ENCODE measurements at places on chromosomes 4 and X.

DNA sequence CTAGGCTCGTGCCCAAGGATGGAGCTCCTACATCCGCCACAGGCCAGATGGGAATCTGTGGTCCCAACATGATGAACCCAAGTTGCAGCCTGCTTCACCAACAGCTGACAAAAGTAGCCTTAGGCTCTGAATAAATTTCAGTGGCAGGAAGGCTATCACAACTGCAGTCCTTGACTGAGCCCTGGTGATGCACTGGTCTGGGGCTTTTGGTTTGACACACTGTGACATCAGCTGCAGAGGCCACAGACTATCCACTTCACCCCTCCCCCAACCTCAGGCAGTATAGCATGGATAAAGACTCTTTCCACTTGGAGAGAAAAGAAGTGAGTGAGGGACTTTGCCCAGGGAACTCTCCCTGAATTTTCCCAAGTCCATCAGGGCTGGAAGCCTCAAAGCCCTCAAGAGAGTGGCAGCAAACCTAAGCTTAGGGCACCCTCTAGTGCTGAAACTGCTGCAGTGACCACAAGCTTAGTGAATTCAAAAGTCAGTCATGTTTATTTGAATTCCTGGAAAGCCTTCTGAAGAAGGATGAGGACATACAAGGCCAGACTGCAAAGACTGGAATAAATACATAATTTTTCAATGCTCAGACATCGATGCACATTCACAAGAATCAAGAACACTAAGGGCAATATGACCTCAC, 135.0 kb upstream of the TENT5D start:
- DNase-seq: no peak

- no peak for DNase-seq
These were observed 4.5 kb downstream of the ADAD1 start for GRCh38 chr4:122383341-122383740.

GRCh38 chrX:46686003-46686645, 72.8 kb downstream of the SLC9A7 start:
- DNase-seq: peak; percentile 4

GRCh38 chrX:107537815-107538214, 88.4 kb downstream of the FRMPD3 start:
- no peak for DNase-seq

GRCh38 chr4:54658252-54659093, 716 bp downstream of the KIT start:
- no peak for DNase-seq

DNA sequence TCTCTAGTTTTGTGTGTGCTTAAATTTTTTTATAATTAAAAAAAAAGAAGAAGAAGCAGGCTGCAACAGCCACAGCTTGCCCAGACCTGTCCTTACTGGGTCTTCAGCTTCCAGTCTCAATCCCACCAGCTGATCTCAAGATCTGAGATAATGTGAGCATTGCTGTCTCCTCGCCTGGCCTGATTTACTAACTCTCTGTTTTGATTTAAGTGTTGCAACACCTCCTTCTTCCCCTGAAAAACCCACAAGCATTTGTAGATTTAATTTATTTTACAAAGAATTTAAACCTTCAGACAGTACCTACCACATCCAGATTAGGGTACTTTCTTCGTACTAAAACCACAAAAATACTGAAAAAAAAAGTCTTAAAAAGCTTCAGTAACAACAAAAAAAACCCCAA, 38.0 kb downstream of the FAM241A start:
- no peak for DNase-seq

DNA sequence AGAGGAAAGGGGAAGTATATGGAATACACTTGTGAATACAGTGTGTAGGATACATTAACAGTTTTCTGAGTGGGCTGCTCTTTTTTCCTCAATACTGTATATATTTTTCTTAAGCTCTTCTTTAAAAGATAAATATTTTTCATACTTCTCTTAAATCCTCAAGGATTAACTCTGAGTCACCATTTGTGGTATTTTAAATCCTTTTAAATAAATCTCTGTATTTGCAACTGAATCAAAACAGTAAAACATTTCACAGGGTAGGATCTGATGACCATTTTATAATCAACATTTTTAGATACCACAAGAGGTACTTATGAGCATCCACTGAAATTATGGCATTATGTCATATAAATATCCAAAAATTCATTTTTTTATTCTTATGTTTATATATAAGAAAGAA, 87.6 kb downstream of the GAB1 start:
- no peak for DNase-seq

DNA sequence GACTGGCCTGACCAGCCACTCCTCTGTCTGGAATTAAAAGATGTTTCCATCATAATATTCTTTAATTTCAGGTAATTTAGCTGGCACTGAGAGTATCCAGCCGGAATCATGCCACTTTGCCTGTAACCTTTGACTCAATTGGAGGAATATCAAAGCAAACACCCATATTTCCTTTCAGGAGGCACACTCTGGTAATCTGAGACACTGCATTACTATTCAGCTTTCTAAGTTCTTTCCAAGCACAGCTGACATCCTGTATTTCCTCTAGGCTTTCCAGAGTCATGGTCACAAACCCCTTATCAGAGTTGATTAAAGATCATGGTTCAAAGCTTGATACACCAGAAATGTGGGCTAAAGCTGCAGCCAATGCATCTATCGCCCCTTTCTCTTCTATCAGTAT, 29.3 kb downstream of the INTS12 start:
- no peak for DNase-seq

- DNase-seq: no peak
These were observed 539.7 kb upstream of the GRID2 start for GRCh38 chr4:91764085-91764484.

DNA sequence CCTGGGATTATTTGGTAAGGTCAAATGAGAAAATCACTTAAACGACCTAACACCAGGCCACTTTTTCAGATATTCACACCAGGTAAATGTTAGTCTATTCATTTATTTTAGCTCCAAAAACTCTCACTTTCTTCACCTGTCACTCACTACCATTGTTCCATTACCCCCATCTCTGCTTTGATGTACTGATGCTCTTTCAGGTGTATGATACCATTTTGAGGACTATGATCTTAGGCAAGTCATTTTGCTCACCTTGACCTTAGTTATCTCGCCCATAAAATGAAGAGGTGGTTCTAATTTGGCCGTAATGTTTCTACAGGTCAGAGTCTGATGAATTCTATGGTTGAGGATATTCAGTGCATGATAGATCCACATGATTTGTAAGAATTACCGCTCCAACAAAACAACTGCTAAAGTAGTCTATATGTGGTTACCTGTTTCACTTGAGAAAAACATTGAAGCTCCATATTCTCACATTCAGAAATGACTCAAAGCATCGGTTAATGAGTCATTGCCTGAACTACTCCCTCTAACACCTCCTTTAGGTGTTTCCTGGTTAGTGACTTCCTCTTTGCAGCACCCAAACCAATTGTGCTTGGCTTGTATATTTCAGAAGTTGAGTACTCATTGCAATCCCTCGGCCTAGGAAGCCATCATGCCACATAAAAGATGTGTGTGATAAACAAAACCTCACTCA, 4.5 kb downstream of the DTHD1 start:
- peak; percentile 20 for DNase-seq

GRCh38 chrX:13167481-13168231, 123.2 kb upstream of the FAM9C start:
- no peak for DNase-seq

DNA sequence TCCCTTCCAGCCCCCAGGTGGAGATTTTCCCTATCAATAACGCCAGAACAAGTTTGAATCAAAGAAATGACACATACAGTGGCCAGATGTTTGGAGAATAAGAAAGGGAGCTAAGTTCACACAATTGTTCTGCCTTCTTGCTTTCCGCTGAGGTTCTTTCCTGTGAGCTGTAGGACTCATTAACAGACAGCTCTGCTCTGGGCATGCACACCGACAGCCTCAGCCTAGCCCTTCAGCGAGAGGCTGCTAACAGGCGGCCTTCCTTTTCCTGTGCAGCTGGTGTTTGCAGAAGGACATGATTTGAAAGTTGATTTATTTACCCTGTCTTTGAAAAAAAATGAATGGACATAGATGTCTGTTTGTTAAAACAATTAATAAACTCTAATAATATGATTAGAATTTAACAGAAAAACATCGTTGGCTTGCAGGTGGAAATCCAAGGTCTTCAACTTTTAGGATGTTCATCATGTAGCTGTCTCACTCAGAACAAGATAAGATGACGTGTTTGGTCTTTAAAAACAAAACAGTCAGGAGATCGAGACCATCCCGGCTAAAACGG, 183.3 kb downstream of the KDR start:
- DNase-seq: no peak

DNA sequence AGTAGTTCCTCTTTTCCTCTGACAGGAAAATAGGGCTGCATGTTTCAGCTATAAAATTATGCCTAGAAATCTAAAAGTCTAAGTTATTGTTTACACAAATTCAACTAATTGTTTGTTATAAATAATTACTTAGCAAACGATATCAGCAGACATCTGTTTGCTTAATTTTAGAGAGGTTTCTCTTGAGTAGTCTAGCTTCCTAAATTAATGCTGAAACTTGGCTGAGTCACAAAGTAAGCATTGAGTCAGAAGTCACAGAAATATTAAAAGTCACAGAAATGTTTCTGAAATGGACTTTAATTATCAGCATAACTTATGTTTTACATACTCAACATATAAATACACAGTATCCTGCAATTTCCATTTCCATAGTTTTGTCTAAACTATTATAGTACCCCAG, 1044.0 kb downstream of the CCSER1 start:
- no peak for DNase-seq

DNA sequence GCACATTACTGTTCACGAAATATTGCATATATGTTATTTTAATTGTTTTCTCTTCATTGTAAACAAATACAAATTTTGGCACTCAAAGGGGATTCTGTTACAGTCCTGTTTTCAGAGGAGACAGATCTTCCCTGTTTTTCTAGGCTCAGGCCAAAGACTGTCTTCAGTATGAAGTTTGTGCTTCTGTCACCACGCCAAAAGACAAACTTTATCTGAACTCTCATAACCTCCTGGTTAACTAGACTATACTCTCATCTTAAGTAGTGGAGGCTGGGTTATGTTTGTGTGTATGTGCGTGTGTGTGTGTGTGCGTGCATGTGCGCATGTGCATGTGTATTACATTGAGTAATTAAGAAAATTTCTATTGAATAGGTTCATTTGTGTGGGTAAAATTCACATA, 676.8 kb upstream of the HS3ST1 start:
- no peak for DNase-seq

GRCh38 chrX:19174401-19175025, 52.2 kb upstream of the ADGRG2 start:
- no peak for DNase-seq

- peak; percentile 69 for DNase-seq
These were observed at the start of gene MAP7D3 for GRCh38 chrX:136251041-136251991. Gene MAP7D3, minus strand, starts transcription at chrX:136251400. Its CDS starts 42 bp downstream, at chrX:136251358.

DNA sequence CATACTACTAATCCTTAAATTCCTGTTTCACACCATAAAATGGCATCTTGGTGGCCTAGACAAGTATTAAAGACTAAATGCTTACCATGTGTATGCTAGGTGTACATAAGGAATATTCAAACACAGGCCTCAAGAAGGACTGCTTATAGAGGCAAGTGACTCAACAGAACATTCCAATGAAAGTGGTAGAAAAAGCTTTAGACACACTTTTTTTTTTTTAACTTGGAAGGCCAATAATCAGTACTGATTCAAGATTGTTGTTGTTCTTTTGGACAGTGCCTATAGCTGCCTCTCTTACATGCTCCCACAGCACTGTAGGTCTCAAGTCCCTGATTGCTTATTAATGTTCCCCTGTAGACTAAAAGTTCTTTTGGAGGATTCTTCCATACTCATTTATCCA, 77.6 kb downstream of the FBXL5 start:
- DNase-seq: no peak

DNA sequence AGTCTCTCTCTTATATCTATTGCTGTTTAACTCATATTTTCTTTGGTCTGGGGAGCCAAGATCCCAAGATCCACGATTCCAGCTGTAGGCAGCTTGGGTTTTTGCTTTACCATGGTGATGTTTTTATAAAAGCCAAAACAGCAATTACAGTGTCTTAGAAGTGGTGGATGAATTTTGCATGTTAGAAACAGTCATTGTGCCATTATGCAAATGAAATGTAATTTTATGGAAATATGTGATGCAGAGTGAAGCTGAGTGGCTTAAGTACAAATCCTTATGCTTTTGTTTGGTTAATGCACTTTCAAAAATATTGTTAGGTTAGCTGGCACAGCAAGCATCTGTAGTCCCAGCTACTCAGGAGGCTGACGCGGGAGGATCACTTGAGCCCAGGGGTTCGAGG, 32.8 kb upstream of the PTTG2 start:
- no peak for DNase-seq

DNA sequence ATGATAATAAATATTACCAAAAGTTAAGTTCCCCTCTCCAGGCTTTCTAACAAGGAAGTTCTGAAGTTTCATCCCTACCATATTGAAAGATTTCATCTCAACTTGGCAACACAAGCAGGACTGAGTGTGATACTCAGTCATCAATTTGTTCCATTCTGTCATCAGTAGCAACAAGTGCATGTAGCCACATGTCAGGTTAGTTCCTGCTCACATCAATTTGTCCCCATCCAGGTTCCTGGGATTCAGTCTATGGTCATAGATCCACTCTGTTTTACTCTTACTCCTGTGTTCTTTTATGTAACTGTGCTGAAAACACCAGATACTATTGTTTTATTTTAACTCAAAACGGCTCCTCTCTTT, 22.2 kb downstream of the SMPX start:
- DNase-seq: no peak

DNA sequence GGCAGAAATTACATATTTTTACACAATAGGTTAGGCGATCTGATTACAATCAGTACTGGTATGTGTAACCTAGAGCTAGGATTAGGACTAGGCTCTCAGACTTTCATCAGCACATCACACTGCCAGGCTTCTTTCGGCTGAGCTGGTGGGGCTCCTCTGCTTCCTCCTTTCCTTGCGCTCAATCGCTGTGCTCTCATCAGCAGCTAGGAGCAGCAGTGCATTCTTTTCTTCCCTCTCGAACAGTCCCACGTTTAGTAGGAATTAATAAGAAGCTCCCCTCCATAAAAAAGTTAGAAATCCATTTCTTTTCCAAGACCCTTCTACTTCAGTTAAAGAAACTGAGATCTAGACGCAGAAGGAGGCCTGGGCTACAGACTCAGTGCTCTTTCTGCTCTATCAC, 350.4 kb downstream of the SPRY1 start:
- no peak for DNase-seq

DNA sequence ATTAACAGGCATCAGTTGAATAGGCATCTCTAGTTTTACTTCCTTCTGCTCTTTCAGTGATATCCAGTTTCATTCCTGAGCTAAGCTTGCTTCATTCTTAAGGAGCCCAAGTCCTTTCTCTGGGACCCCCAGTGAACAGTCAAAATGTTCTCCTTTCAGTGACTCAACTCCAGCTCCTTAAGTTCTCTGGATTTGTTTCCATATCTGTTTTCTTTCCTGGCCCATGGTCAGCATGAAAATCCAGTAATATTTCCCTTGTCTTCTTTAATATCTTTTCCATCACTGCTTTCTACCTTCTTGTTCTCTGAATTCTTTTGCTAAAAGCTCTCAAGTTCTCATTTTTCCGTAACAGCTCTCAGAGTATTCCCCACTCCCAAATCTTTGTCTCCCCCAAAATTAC, 25.5 kb downstream of the ADGRL3 start:
- no peak for DNase-seq
